ENCODE measurements at places on chromosomes 12 and 14. TPM values are rescaled to one million over a fixed set of nuclear protein-coding genes. Genes with fewer than 3 reads are reported as not detected.

GRCh38 chr12:125028106-125028505 lies 34.7 kb downstream of the BRI3BP start:
- no peaks in the 10 kb centered on the region for H3K27me3 ChIP-seq
- DNase-seq, result no peak
- H3K4me1 ChIP-seq, result no peaks in the 10 kb centered on the region
- no peak overlapping the region for H3K27ac ChIP-seq
- H3K4me3 ChIP-seq, result no peak overlapping the region

Gene RESF1
- polyA plus RNA-seq, result 34.6 TPM

GRCh38 chr14:79117561-79117960 lies 947.4 kb downstream of the NRXN3 start:
- no peaks in the 10 kb centered on the region for H3K36me3 ChIP-seq
- no peak for DNase-seq

DNA sequence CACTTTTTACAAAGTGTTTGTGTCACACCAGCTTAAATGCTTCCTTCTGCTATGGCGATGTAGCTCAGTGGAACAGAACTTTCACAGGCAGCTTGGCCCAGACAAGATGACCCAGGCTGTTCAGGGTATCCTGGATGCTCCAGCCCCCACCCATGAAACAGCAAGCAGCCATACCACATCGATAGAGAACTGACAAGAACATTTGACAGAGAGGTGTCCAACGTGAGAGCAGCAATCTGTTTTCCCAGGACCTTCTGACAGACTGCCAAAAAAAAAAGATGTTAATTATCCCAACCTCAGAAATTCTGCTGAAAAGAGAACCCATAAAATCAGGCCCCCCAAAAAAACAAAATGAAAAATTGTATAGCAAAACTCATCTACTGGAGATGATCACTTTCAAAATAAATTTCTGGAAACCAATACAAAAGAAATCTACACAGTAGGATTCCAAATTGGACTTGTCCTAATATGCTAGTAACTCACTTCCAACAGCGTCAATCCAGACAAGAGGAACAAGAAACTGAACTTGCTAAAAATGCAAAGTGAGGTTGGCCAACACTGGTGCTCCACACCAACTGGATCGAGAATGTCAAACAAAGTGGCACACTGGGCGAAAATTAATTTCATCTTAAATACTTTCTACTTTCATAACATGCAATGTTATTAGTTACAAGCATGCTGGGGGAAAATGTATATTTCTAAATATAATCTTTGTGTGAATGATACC lies 118.8 kb downstream of the DPF3 start:
- H3K27me3 ChIP-seq, result no peaks in the 10 kb centered on the region
- H3K36me3 ChIP-seq, result no peaks in the 10 kb centered on the region
- H3K27ac ChIP-seq, result no peak overlapping the region
- no peak overlapping the region for H3K4me3 ChIP-seq

Gene C12orf60
- 0.45 TPM for polyA plus RNA-seq

Gene CCDC88C
- 16.1 TPM for polyA plus RNA-seq

Gene CMAS
- polyA plus RNA-seq, result 215 TPM

- no peak overlapping the region for H3K4me3 ChIP-seq
- no peak overlapping the region for H3K27ac ChIP-seq
- DNase-seq, result peak; percentile 30
- H3K27me3 ChIP-seq, result peaks cover 5% of the 10 kb centered on the region
These were observed 123.0 kb downstream of the GLT1D1 start for GRCh38 chr12:128976120-128976738.

GRCh38 chr12:123282111-123282510 lies 10.5 kb upstream of the CDK2AP1 start:
- H3K36me3 ChIP-seq, result no peaks in the 10 kb centered on the region
- no peaks in the 10 kb centered on the region for H3K4me1 ChIP-seq
- no peak overlapping the region for H3K4me3 ChIP-seq
- no peak overlapping the region for H3K27ac ChIP-seq
- H3K27me3 ChIP-seq, result no peaks in the 10 kb centered on the region

Gene RNASE7
- polyA plus RNA-seq, result not detected

- H3K36me3 ChIP-seq, result no peaks in the 10 kb centered on the region
- DNase-seq, result no peak
- no peak overlapping the region for H3K27ac ChIP-seq
- no peaks in the 10 kb centered on the region for H3K4me1 ChIP-seq
These were observed 18.6 kb downstream of the CCER1 start for GRCh38 chr12:90936230-90937005.

Gene MAP3K9
- polyA plus RNA-seq, result 3.8 TPM

All from small intestine (tissue), 16 donors.